ENCODE measurements at places on chromosomes 5 and 9. TPM values are rescaled to one million over a fixed set of nuclear protein-coding genes. Genes with fewer than 3 reads are reported as not detected.

DNA sequence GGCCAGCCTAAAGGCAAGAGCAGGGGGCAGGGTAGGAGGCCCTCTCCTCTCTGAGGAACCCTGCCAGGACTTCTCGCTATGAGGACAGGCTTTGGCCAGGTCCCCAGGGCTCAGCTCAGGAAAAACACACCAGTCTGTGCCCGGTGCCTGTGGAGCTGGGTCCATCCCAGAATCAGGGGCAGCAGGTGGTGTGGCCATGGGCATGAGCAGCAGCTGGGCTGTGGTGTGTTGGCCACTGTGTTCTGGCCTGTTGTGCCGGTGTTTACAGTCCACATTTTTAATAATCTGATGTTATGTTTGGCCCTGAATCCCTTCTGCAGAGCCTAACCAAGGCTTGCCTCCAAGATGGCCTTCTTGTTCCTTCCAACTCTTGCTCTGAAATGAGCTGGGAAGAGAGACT lies 77.0 kb downstream of the FGF18 start:
- no peak for DNase-seq

DNA sequence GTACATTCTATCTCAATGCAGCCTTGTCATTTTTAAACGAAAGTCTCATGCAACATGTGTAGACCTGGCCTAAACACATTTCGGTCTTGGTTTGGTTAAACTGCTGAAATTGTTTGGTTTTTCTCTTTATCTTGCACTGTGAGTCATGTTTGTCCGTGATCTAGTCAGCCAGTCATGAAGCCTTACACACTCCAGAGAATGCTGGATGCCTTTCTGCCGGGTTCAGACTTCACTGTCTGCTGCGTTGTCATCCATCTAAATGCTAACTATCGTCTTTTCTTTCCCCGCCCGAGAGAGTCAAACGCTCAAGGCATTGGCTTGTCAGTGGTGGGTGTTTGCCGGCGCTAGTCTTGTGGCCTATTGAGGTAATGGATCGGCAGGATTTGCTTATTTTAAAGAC lies 1194.6 kb upstream of the WWC1 start:
- no peak for DNase-seq

The KIAA1958 gene
- 51.9 TPM for total RNA-seq

The PCDHGB2 gene
- total RNA-seq: 2.1 TPM
